ENCODE measurements at places on chromosomes 7 and 10.

- no peak for DNase-seq
Measured at GRCh38 chr10:87603196-87603595, 56.5 kb upstream of the PAPSS2 start.

- DNase-seq, result peak; percentile 5
Measured at GRCh38 chr10:80684259-80684658, 146.6 kb downstream of the SH2D4B start.

GRCh38 chr10:69831231-69831855 lies 29.6 kb downstream of the COL13A1 start:
- peak; percentile 50 for DNase-seq

DNA sequence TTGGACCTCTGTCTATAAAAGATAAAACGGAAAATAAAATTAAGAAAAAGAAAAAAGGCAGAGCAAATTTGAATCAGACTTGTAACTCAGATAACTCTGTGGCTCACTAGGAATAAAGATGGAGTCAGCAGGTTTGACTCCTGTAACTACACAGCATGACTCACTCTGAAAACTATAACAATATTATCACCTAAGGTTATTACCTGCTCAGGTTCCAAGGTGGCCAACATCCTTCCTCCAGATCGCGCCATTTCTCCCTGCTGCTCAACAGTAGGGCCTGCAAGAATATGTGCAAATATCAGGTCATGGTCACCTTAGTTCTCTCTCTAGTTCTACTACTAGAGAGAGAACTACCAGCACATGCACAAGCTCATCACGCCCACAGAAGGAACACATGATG lies 30.0 kb downstream of the ALDH18A1 start:
- DNase-seq, result no peak

DNA sequence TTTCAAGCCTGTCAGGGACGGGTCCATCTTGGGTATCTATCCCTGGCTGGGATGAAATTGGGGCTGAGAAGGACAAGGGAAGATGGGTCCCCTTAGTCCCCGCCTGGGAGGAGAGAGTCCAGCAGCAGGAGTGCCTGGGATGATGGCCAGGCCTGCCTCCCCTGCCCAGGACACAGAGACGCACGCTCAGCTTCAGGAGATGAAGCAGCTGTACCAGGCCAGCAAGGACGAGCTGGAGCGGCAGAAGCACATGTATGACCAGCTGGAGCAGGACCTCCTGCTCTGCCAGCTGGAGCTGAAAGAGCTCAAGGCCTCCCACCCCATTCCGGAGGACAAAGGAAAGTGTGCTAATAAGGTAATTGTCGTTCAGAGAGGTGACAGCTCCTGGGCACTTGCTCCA lies 15.4 kb downstream of the CCDC136 start:
- no peak for DNase-seq

DNA sequence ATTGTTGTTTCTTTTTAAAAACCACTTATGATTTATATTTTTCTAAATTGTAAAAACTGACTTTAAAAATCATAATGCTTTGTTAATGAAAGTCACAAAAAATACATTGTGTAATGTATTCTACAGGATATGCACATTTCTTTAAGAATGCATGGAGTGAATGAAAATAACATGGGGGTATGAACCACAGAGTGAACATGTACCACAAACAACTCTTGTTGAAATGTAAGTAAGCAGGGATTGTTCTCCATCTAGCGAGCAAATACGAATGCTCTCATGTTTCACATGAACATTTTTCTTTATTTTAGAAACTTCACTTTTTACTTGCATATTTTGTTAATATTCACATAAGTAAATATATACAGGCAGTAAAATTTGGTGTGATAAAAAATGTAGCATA lies 35.6 kb upstream of the LAMB4 start:
- no peak for DNase-seq

DNA sequence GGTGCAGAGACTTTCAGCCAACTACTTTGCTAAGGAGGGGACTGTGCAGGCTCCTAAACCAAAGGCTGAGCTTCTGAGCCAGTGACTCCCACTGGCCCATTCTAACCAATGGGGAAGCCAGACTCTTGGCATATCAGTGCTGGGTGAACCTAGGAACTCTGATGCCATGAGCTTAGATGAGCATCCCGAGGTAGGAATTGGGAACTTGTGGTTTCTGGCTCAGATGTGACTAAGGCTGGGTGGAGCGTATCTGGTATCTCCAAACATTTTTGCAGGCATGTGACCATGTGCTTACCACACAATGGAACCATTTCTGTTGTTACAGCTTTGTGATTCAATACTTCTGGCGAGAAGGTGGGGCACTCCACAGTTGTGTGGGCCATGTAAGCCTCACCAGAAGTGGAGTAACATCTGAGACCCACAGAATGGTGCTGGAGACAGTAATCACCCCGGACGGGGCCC lies 2.5 kb upstream of the AVPI1 start:
- DNase-seq, result peak; percentile 95

DNA sequence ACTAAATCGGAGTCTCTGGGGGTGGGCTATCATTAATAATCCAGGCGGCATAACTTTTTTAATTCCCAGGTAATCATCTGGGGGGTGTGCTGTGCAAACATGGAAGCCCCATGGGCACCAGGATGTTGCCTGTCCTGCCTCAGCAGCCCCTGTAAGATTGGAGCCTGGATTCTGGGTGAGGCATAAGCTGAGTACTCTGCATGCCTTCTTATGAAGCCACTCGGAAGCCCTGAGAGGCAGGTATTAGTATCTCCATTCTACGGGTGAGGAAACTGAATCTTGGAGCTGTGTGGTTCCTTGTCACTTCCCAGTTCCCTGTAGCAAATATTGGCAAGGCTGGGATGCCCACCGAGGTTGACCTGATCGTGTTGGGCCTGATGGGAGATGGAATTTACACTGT lies 7.4 kb upstream of the OPN4 start:
- no peak for DNase-seq

- no peak for DNase-seq
Measured at GRCh38 chr7:29485339-29486190, 78.1 kb upstream of the PRR15 start.

GRCh38 chr7:12226756-12227155 lies 15.7 kb downstream of the TMEM106B start:
- DNase-seq, result no peak

DNA sequence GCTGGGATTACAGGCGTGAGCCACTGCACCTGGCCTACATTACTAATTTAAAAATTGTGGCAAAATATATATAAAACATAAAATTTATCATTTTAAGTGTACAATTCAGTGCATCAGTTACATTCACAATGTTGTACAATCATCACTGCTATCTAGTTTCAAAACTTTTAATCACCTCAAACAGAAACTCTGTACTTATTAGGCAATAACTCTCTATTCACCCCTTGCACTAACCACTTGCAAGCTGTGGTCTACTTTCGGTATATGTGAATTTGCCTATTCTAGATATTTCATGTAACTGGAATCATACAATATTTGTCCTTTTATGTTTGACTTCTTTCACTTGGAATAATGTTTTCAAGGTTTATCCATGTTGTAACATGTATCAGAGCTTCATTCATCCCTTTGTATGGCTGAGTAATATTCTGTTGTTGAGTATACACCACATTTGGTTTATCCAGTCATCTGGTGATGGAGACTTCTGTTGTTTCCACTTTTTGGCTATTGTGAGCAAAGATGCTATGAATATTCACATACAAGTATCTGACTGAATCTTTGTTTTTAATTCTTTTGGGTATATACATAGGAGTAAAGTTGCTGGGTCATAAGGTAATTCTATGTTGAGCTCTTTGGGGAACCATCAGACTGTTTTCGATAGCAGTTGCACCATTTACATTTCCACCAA lies 14.3 kb upstream of the ELOVL3 start:
- no peak for DNase-seq

DNA sequence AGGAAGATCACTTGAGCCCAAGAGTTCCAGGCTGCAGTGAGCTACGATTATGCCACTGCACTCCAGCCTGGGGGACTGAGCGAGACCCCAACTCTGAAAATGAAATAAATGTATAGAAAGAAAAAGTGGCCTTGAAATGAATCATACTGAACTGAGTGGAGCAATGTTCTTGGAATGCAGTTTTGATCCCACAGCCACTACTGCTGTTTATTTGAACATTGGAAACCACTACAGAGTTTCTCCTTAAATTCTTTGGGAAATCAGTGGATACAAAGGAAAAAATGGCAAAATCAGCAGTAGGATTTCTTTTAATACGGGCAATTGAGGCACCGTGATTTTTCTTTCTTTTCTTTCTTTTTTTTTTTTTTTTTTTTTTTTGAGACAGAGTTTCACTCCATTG lies 637.4 kb downstream of the GALNT17 start:
- no peak for DNase-seq

GRCh38 chr7:100469227-100470044 lies 5.4 kb upstream of the SPACDR start:
- peak; percentile 47 for DNase-seq

- DNase-seq, result peak; percentile 42
Measured at GRCh38 chr10:10782603-10783002, 235.1 kb upstream of the CELF2 start.

DNA sequence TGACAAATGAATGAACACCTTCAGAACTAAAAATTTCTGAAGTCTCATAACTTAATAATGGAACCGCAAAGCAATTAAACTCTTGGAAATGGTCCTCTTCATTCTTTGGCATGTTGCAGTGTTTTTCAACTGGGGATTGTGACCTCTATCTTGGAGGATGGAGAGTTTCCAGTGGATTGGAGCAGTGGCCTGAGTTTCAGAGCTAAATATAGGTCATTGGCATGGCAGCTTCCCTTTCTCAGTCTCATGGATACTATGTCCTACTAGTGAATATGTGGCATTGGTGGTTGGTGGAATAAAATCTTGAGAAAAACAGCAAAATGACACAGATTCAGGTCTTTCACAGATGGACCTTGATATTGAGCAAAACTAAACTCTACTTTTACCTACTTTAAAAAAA lies 24.1 kb upstream of the EPC1 start:
- no peak for DNase-seq

DNA sequence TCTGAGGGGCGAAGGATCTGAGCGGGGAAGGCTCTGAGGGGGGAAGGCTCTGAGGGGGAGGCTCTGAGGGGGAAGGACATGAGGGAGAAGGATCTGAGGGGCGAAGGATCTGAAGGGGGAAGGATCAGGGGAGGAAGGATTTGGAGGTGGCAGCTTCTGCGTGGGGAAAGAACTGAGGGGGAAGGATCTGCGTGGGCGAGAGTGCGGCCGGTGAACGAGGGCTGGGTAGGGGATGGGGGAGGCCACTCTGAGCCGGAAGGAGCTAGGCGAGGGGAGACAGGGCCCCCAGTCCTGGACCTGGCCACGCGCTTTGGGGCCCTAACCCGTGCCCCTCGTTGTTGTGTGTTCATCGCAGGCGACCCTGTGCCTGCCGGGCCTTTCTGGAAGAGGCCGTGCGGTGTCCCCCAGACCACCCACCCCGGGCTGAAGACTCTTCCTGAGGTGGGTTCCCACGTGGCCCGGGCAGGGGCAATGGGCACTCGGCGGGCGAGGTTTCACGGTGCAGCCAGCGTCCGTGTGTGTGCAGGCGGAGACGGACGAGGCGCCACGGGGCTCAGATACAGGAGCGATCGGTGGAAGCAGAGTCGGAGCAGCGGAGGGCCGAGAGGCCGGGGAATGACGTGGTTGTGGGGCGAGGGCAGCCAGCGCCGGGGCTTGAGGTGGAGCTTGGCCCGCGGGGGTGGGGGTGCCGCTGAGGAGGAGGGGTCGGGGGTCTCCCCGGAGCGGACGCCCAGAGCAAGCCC lies 2.0 kb downstream of the CALY start:
- DNase-seq, result no peak

DNA sequence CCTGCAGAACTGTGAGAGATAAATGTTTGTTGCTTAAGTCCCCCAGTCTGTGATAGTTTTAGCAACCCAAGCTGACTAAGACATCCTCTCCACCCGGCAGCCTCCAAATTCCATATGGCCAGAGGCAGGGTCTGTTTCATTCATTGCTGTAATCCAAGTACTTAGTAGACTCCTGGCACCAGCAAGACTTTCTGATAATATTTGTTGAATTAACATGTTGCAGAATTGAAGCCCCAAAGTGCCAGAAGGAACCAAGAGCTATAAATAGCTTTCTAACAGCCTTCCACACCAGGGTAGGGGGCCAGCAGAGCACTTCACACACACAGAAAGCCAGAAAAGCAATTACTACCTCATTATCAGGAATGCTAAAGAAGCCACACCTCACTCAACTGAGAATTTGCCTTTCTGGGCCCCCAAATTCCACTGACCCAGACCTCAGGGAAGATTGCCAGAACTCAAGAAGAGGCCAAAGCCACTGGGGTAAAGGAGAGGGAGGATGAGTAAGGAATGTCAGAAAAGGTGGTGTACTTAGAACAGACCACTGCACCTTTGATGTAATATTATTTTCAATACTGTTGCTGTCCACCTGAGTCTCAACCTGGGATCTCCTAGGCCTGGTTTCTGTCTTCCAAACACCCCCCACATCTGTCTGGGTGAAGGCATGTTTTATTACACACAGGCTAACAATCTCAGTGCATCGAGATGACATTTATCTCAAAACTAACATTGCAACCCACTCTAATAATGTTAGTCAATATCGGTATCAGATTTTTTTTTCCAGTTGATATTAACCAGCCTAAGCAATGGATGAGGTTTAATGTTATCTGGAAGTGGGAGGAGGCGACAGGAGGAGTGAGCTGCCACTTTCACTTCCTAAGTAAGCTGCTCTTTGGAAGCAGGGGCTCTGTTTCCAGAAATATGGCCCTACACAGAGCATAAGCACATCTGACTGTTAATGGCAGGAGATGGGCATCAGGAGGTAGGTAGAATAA lies 5.5 kb downstream of the NOD1 start:
- peak; percentile 35 for DNase-seq

DNA sequence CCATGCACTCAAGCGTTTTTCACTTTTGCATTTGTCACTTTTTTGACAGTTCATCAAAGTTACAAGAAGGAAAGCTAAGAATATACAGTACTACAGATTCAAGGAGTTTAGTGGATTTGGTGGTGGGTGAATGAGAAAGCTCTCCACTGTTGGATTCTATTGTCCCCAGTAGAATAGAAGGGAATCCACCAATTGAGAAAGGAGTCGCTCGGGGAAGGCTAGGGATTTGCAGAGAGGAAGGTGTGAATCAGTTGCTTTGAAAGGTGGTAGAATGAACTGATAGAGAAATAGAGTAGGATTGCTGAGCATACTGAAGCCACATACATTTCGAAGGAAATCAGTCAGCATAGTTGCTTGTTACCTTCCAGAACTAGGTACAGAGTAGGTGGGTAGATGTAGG lies 33.7 kb upstream of the GLCCI1 start:
- DNase-seq, result no peak

DNA sequence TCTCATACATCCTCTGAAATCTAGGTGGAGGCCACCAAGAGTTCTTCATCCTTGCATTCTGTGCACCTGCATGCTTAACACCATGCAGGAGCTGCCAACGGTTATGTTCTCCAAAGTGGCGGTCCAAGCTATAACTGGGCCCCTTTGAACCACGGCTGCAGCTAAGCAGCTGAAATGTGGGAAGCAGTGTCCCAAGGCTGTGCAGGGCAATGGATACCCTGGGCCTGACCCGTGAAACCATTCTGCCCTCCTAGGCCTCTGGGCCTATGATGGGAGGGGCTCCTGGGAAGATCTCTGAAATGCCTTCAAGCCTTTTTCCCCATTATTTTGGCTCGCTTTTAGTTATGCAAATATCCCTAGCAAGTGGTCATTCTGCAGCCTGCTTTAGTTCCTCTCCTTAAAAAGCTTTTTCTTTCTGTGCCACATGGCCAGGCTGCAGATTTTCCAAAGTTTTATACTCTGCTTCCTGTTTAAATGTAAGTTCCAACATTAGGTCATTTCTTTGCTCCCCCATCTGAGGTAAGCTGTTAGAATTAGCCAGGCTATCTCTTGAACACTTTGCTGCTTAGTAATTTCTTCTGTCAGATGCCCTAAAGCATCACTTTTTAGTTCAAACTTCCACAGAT lies 7.7 kb upstream of the GTPBP4 start:
- no peak for DNase-seq
